ENCODE measurements at places on chromosomes 3 and 15.

DNA sequence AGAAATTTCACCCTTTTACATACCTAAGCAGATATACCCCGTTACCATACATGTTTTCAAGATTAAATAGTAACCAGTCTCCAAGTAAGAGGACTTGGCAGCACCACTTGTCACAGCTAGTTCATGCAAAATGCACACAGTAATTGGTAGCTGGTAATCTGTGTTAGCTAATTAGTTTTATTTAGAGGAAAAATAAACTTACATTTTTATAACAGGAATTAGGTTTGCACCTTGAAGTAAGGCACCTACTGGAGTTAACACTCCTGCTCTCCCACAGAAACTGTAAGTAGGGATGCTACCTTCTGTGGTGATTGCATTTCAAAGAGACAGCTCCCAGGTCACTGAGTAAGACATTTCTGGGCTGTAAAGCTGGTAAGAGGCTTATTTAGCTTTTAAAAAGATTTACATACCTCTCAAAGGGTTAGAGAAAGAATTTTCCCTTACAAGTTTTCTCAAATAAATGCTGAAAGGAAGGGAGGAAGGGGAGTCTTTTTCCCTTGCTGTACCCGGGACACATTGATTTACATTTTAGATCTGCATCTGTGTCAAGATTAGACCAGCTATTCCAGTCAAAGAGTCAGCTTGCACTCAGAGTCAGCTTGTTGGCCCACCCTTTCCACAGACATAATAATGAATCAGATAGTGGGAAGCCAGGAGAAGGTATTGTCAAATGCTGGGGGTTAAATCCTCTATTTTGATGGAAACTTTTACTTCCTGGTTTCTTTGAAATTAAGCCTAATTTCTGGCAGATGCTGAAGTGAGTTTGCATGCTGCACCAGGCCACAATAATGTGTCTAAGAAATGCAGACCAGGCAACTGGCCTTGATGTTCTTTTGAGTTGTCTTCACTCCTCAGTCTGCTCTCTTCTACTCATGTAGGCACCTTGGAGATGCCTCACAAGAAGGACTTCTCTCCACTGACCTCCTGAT lies 77.6 kb upstream of the CHD2 start:
- DNase-seq, result no peak

DNA sequence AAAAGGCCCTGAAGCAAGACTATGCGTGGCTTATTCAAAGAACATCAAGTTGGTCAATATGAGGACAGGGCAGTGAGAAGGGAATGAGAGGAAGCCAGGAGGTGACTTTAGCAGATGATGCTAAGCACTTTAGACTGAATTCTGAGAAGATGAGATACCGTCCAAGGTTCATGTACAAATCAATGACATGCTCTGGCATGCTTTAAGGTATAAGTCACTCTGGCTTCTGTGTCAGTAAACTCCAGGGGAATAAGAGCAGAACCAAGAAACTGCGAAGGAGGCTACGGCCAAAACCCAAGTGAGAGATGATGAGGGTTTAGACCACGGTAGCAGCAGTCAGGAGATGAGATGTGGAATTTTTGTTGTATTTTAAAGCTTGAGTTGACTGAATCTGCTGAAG lies 8.9 kb upstream of the CCDC50 start:
- DNase-seq, result no peak

GRCh38 chr3:88809993-88810392 lies 297.4 kb upstream of the EPHA3 start:
- no peak for DNase-seq

DNA sequence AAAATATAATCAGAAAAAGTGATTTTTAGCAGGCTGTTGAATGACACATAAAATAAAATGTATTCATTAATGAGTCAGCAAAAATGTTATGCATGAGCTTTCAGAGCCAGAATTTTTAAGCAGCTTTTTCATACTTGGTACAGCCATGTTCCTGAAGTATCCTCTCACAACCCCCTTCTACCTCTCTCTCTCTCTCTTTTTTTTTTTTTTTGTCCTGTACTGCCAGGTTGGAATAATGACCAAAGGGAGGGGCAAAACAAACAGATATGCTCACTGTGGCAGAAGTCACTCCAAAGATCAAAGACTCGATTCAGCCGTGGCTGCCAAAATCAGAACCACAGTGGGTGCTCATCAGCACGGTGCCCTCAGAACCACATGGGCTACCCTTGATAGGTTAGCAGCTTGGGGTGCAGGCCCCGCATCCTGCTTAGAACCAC lies 383.0 kb downstream of the ZBTB20 start:
- DNase-seq, result no peak

DNA sequence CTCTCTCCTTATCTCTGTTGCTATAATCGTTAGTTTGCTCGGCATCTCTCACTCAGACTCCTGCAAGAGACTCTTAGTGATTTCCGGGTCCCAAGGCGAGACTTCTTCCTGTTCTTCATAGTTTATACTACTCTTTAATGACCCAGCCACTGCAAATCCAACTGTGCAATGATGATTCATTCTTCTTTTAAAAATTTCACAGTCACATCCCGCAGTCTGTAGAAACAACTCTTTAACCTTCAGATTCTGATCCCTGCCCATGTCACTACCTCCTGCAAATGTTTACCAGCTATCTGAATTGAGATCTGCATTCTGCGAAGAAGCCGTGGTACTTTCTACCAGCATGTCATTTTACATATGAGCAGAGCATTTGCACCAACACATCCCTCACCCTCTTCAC lies 2.8 kb upstream of the VGLL3 start:
- DNase-seq, result no peak

DNA sequence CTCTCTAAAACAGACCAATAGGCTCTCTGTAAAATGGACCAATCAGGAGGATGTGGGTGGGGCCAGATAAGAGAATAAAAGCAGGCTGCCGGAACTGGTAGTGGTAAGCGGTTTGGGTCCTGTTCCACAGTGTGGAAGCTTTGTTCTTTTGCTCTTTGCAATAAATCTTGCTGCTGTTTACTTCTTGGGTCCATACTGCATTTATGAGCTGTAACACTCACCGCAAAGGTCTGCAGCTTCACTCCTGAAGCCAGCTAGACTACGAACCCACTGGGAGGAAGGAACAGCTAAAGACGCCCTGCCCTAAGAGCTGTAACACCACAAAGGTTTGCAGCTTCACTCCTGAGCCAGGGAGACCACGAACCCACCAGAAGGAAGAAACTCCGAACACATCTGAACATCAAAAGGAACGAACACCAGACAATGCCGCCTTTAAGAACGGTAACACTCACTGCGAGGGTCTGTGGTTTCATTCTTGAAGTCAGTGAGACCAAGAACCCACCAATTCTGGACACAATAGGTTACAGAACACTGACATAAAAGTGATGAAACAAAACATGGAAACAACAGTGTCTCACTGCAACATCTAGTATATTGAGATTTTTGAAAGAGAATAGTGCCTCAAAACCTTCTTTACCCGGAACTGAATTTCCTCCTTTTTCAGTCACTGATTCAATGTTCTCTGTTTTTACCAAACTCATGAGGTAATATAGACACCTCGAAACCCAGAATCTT lies 28.8 kb upstream of the PLSCR2 start:
- no peak for DNase-seq

DNA sequence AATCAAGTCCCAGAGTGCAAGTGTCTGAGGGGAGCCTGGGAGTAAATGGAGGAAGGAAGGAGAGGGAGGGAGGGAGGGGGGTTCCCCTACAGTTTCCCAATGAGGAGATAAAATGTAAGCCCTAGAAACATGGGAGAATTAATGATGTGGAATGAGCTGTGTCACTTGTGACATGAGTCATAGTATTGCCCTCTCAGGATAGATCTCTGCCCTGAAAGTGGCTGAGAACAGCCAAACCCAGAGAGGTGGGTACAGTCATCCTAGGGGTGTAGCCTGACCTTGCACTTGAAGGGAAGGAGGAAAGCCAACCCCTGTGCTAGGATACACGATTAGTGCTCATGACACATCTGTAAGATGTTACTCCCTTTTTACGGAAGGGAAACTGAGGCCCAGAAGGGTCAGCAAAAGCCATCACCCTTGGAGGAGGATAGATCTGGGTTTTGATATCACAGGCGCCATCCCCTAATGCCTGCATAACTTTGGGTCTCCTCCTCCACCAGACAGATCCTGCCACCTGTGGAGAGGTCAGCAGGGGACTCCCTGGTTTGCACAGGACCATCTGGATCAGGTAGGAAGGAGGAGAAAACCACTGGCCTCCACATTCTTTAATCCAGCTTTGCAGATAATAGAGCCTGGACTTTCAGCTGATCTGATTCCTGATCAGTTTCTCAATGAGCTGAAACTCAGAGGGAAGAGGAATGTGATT lies 23.1 kb upstream of the USP3 start:
- no peak for DNase-seq

GRCh38 chr15:45197512-45197911 lies 9.7 kb upstream of the SHF start:
- no peak for DNase-seq

DNA sequence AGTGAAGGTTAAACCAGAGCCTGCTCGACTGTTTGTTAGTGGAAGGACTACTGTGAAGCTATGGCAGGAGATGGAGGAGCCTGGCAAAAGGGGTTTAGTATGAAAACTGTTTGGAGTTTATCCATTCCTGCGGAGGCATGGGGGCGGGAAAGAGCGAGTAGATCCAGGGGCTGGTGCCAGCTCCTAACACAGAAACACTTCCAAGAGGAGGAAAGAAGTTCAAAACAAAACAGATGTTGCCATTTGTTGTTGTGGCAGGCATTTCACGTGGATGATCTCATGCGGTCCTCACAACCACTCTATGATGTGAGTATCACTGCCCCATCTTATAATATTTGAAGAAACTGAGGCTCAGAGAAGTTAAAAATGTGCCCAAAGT lies 30.7 kb upstream of the KY start:
- DNase-seq, result no peak

GRCh38 chr3:140285380-140285779 lies 350.4 kb downstream of the CLSTN2 start:
- no peak for DNase-seq

GRCh38 chr15:67331676-67332075 lies 77.1 kb downstream of the IQCH start:
- no peak for DNase-seq

- no peak for DNase-seq
These were observed 80.9 kb downstream of the RAP2B start for GRCh38 chr3:153242896-153243295.

GRCh38 chr3:41129731-41130130 lies 69.6 kb upstream of the CTNNB1 start:
- DNase-seq, result peak; percentile 11

DNA sequence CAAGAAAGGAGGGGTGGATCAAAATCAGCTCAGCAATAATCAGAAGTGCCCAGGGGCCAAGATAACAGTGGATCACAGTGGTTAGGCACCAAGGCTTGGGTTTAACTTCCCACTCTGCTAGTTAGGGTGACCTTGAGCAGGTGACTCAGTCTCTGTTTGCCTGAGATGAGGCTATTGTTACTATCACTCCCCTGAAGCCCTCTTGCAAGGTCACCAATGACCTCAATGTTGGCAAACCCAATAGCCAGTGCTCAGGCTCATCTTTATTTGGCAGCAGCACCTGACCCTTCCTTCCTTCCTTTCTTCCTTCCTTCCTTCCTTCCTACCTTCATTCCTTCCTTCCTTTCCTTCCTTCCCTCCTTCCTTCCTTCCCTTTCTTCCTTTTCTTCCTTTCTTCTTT lies 102.4 kb upstream of the HACD2 start:
- no peak for DNase-seq

DNA sequence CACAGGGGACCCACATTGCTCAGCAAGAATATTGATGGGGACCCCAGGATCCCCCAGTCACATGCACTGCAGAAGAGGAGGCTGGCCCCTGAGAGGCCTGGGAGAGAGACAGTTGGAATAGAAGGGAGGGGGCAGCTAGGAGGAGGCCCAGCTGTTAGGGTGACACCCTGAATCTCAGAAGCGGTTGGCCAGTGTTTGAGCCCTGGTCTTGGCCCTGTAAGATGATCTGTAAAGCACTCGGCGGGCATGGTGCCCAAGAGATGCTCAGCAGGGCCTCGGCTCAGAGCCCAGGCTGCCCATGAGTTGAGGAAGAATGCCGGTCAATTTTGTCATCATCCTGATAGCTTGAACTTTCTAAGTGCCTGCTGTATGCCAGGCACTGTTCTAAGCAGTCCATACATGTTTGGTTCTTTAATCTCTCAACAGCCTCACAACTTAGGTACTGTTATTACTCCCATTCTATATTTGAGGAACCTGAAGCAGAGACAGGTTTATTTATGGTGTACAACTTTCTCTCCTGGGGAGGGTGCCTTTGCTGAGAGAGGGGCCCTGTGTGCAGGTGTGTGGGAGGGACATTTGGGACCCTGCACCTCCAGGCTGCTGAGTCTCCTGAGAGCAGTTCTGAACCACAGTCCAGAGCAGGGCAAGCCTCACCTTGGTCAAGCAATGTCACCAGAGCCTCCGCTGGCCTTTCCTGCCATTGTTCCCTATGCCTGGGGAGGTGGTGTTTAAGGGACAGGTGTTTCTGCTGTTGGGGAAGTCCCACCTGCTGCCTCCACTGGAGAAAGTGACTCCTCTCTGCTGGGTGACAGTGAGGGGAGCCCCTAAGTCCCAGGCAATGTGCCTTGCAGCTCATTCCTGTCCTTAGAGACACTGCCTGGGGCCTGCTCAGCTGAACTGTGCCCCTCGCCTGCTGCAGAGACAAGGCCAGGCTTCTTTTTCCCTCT lies 26.0 kb downstream of the SLC6A6 start:
- DNase-seq, result no peak

DNA sequence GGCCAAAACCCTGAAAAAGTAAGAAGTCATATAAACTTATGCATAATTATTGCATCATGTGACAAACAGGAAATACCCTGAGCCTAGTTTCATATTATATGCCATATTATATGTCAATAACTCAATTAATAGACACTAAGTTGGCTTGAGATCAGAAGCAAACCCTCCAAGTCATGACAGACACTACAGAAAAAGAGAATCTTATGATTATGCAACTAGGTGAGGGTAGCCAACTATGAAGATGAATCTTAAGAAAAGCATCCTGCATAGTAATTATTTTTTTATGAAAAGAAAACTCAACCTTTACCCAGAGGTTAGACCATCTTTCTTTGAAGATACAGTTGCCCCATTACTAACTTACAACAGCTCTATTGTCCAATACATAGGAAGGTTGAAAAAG lies 192.4 kb upstream of the VEPH1 start:
- no peak for DNase-seq

DNA sequence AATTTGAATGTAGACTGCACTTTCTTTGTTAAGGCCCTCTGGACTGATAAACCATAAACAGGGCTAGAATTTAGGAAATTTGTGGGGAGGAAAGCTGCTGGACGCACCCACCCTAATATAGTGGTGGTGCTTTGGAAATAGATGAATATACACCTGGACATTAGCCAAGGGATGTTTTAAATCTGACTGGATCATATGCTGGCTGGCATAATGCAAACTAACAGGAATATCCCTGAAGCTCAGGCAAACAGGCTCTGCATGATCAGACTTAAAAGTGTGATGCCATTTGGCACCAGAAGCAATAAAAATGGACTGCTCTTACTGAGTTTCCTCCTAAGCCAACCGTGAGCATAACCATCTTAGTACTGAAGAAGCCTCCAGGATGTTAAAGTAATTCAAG lies 465.8 kb upstream of the ROBO1 start:
- DNase-seq, result no peak

DNA sequence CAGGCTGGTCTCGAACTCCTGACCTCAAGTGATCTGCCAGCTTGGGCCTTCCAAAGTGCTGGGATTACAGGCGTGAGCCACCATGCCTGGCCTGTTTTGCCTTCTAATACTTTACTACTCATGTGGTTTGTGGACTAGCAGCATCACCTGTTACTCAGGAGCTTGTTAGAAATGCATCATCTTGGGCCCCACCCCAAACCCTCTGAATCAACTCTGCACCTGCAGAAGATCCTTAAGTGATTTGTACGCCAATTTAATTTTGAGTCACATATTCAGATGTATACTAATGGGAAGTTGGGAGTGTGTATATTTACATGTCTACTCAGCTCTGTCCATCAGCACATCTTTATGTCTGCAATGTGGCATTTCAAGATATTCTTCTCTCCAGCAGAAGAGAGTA lies 6.1 kb downstream of the TBC1D21 start:
- DNase-seq, result no peak

All from coronary artery (tissue), 2 donors.